ENCODE measurements at places on chromosomes 5 and 9.

DNA sequence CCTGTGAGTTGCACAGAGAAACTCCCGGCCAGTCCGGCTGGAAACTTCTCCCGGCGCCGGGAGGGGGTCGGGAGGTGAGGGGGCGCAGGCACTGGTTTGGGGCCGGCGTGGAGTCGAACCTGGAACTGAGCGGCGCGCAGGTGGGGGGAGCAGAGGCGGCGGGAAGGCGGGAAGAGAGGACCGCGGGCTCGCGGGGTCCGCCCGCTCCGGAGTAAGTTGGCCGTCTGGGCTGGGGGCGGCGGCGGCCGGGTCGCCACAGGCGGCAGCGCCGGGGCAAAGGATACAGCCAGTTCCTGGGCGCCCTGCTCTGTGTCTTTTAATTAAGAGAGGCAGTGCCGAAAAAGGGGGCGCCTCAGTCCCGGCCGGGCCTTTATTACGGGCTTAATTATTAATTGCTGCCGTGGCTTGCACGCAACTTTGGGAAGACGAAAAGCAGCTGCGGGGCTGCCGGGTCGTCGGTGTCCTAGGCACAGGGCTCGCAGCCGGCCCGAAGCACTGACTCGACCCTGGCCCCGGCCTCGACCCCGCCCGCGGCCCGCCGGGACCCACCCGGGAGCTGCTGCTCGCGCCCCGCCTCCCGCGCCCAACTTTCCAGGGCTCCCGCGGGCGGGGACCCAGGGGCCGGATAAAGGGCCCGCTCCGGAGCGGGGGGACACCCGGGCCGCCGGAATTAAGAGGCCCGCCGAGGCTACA is 1.1 kb downstream of the NTNG2 start:
- DNase-seq, result no peak

GRCh38 chr5:142248853-142249462 is 75.9 kb downstream of the SPRY4 start:
- DNase-seq, result no peak

GRCh38 chr9:8356406-8356805 is 556.8 kb upstream of the DMAC1 start:
- no peak for DNase-seq

- DNase-seq, result no peak
Measured at GRCh38 chr9:34233672-34234071, 54.8 kb downstream of the UBAP1 start.

DNA sequence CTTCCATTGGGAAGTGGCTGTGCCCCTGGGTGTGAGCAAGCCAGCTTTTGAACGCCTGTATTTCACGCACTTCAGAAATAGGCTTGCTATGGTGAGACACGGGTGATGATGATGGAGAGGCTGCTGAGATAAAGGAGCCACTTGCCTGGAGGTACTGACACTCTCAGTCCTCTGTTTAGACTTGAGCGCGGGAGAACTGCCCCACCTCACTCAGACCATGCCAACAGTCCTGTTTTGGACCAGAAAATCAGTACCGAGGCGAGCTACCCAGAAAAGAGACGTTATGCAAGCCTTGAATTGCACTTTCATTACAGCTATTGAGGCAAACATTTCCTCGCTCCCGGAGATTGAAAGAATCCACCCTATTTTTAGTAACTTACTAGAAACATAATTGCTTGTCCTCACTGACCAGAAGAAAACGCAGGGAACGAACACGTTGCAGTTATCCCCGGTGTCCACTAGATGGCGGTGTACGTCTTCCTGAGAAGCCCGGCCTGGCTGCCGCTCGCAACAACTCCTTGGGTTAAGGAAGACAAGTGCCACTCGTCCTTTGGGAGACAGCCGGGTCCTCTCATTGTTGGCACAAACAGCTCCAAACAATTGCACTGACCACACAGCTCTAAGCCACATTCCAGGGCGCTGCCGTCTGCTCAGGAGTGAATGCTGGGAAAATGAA is 142.4 kb downstream of the PSAT1 start:
- peak; percentile 66 for DNase-seq

- DNase-seq, result no peak
Measured at GRCh38 chr5:150619359-150620230, 20.9 kb upstream of the SYNPO start.

- no peak for DNase-seq
Measured at GRCh38 chr9:70285246-70285645, 26.5 kb downstream of the SMC5 start.

DNA sequence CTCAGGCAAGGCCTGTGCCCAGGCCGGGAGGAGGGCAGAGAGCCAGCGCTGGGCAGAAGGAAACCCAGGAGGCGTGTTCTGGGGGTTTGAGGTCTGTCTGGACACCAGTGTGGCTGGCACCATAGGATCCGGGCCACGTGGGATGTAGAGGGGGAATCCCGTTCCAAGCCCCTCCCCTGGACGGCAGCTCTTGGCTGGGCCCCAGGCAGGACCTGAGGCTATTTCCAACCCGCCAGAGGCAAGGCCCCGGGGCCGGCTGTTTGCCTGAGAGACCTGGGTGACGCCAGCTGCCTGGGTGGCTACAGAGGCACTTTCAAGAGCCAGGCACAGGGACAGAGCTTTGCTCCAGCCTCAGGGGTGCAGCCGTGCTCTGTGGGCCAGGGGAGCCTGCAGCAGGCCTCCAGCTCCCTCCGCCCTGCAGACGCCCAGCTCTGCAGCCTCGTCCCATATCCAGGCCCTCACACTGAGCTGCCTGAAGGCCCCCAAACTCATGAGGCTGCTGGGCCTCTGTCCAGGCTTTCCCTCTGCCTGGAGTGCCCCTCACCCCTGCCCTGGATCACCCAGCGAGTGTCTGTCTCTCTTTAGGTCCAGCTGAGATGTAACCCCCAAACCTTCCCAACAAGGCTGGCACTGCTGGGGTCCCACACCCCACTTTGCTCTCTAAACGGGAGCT is 56.6 kb upstream of the EGFL7 start:
- DNase-seq, result no peak

- no peak for DNase-seq
Measured at GRCh38 chr5:150294551-150295071, 5.0 kb upstream of the CAMK2A start.

GRCh38 chr9:77177894-77178794 is 810 bp downstream of the VPS13A start:
- DNase-seq, result peak; percentile 75

DNA sequence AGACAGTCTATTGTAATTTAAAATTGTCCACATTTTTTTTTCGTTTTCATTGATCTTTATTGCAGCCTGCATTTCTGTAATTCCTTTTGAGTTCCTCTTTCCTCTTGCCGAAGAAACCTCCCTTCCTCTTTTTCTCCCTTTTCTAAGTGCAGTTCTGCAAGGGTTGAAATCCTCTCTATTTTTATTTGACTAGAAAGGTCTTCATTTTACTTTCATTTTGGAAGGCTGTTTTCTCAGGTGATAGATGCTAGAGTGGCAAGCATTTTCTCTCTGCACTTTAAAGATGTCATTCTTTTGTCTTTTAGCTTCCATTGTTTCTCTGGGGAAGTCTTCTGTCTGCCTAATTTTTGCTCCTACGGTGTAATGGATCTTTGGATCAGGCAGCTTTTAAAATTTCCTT is 248.5 kb downstream of the SMARCA2 start:
- DNase-seq, result no peak

DNA sequence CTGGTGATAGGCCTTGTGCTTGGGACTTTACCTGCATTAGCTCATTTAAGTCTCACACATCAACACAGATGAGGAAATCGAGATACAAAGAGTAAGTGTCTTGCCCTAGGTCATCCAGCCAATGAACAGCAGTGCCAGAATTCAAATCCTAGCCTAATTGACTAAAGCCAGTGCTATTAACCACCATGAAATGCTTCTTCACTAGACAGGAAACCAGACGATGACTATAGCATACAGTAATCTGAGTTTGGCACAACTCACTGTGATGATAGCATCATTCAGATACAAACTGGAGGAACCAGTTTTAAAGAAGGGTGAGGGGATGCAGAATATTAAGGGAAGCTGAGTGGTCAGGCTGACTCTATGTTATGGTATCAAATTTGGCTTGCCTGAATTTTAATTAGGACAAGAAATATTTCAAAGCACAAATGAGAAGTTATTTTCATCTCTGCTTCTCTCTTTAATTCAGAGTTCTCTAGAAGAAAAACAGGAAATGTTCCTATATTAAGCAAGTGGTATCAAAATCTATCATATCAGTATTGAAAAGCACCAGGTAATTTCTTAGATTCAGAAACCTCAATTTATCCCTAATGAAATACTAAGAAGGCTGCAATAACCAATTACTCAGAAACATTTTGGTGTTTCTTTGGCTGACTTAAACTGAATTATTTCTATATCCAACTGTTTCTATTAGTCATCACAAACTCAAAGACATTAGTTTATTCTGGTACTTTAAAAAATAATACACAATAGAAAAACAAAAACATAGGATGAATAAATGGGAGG is 147.0 kb upstream of the RASA1 start:
- DNase-seq, result peak; percentile 55

DNA sequence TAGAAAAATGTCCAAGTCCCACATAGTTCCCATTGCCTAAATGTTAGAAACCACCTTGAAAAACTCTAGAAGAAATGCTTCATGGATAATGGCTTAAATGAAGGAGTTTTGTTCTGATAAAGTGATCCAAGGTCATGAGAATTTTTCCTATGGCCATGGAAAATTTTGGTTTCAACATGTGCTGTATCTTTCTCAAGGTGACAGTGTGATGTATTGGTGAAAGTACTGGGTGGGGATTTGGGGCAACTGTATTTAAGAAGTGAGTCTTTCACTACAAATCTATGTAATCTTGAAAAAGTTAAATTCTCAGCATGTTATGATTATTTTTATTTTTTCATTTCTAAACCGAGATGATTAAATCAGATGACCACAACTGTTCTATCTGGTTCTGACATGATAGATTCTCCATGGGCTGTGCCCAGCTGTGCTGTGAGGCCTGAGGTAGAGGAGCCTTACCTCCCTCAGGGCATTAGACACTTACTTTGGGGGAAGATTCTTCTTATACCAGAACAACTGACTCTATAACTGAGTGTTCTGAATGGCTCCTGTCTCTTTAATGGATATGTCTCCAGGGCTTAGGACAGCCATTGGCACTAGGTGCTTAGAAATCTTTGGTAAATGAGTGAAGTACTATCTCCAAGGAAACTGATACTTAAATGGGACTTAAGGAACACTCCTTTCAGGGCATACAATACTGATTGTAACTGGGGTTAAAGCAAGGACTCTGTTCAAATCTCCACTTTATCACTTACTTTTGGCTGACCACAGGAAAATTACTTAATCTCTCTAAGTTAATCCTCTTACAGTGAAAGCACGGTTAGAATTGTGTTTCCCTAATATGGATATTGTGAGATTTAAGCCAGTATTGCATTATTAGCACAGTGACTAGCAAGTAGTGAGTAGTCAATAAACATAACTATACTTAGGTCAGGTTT is 397.4 kb upstream of the MEF2C start:
- DNase-seq, result no peak

DNA sequence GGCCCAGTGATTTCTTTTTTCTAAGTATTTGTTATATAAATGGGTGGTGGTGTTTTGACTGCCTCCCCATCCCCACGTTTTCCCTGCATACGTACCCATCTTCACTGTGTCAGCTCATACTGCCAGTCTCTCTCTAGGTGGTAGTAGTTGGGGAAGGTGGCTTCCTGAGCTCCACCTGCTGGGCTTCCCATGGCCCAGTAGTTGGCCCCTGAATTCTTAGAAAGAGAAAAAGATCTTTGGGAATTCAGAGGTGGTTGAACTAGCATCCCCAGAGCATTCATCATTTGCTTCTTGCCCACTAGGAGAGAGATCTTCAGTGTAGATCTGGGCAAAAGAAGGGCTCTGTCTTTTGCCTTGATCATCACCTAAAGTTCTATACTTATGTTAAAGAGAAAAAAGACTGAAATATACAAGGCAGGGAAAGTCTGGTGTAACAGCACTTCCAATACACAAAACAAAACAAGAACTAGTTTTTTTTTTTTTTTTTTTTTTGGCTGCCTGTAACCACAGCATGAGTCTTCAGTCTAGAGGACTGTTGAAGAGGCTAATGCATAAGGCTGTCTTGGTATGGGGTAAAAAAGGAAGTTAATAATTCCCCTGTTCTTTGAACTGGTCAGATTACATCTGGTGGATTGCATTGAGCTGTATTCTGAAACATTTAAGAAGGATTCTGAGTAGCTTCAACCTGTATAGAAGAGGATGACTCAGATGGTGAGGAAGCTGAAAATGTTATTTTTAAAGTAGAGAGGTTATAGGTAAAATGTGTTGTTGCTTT is 128.7 kb downstream of the ATG10 start:
- DNase-seq, result no peak

GRCh38 chr9:128192601-128193371 is 1.4 kb upstream of the CIZ1 start:
- DNase-seq, result peak; percentile 52

DNA sequence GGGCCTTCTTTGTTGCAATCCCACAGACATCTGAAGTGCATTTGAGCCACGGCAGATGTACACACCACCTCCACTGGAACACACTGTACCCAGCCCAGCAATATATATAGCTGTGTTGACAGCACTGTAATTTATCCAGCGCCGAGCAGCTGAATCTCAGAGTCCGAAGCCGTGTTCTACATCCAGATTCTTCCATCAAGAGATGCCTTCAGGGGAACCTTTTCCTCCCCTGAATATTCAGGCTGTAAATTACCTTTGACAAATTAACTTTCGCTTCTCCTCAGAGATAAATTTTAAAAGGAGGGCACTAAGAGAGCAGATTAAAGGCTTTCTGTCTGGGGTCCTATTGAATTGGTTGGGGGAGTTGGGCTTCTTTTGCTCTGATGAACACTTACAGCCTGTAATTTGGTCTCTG is 76.4 kb downstream of the ROR2 start:
- no peak for DNase-seq

GRCh38 chr9:89460551-89460950 is 37.4 kb downstream of the SEMA4D start:
- DNase-seq, result no peak

DNA sequence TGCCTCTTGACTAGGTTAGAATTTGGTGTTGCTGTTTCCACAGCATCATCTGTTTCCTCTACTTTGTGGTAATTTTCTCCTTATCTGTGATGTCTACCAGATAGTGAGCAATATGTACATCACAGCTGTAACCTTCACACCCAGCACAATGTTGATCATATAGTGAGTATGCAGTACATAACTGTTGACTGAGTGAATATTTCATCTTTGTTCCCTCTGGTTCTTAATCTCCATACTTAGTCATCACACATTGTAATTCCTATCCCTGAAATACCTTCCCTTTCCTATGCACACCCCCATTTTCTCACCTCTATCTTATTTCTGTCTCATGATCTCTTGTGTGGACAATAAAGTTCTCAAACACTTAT is 115.9 kb downstream of the KIF4B start:
- DNase-seq, result no peak

DNA sequence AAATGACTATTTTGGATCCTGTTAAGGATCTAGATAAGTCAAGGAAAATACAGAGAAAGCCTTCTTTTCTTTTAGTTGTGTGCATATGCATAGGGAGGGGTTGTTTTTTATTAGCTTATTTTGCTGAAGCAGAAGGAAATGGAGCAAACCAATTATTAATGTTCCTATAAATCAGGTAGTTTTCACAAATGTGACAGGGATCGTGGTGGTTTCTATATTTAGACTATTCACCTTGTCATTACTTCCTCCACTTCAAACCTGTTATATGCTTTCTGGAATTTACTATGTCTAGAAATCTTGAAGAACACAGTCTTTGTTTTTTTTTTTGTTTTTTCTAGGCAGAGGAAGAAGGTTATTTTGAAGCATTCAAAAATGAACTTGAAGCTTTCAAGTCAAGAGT is 22.2 kb downstream of the CDC37L1 start:
- no peak for DNase-seq

GRCh38 chr9:125784286-125785049 is 37.3 kb downstream of the PBX3 start:
- no peak for DNase-seq

All from CD8-positive, alpha-beta memory T cell (primary cell).